Stimulated activated naive CD8-positive, alpha-beta T cell treated with anti-CD3 and anti-CD28 coated beads, Interleukin-15, Interleukin-2, amounts not matched to agents 100 U/mL and 50 U/mL, for 24 hours (primary cell): ENCODE measurements at places on chromosomes 3 and 15.

GRCh38 chr3:159029306-159030026 is 227.6 kb downstream of the MFSD1 start:
- no peak for DNase-seq

DNA sequence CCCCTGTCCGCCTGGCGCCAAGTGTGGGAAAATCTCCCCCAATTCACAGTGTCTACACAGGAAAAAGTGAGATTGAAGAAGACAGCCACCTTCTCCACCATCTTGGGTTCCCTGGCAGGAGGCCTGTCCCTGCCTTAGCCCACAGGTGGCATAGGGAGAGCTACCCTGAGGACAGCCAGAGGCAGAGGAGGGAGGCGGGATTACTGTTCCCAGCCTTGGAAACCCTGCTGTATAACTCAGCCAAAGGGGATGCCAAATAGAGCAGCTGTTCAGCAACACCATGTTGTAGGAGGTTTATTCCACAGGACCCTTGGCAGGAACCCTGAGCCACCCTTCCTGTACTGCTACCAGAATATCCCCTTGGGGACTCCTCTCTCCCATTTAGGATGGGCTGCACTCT is 54.8 kb downstream of the PAK2 start:
- no peak for DNase-seq

DNA sequence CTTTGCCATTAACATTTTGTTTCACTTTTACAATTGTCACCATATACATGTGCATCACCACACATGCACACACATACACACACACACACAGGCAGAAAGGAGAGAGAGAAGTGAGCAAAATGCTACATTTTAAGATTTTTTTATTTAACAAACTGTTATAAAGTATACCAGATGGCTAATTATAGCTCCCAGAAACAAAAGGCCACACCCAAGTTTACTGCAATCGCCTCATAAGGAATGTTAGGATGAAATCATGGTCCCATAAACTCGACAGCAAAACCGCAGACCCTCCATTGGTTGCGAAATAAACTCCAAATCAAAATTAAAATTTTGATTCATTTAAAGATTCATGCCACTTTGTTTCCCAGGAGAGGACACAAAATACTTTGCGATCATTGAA is 16.1 kb upstream of the C15orf61 start:
- DNase-seq: no peak

- no peak for DNase-seq
These were observed 81.7 kb upstream of the PLCL2 start for GRCh38 chr3:16803019-16803418.

DNA sequence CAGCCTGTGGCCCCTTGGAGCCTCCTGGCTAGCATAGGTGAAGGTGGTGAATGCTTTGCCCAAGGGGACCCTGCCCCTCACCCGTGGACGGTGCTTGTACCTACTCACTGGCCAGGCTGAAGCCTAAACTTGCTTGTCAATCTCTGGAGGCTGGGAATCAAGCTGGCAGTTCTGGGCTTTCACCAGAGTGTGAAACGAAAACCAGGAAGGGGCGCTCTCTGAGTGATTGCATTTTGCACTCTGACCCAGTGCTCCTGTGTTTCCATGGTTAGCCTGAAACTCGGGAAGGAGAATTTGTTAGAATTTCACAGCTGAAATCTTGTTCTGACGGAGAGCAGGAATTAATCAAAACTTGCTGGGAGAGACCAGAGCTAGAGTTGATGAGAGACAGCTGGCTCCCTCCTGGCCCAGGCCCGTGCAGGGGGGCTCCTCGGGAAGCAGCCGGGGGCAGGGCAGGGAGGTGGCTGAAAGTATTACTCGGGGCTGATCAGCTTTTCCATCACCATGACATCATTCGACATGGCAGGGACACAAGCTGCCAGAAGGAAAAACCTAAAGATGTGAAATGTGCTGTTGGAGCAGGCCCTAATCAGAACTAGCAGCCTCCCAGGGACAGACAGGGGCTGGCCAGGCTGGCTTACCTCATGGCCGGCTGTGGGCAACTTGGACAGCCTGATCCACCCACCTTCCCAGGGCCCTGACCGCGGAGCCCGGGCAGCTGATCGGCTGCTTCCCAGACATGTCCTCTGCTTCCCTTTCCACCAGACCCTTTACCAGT is 323.6 kb upstream of the CTDSPL start:
- DNase-seq: no peak

GRCh38 chr3:129577925-129578786 is 28.3 kb downstream of the PLXND1 start:
- peak; percentile 27 for DNase-seq

- DNase-seq: peak; percentile 86
These were observed at the start of gene PXK for GRCh38 chr3:58332575-58333188. Gene PXK, plus strand, starts transcription at chr3:58332892. Its CDS starts 97 bp downstream, at chr3:58332989.

- peak; percentile 79 for DNase-seq
These were observed 396 bp downstream of the INO80 start for GRCh38 chr15:41115652-41116115.

- DNase-seq: no peak
These were observed 49.9 kb downstream of the PGPEP1L start for GRCh38 chr15:98957655-98958054.

DNA sequence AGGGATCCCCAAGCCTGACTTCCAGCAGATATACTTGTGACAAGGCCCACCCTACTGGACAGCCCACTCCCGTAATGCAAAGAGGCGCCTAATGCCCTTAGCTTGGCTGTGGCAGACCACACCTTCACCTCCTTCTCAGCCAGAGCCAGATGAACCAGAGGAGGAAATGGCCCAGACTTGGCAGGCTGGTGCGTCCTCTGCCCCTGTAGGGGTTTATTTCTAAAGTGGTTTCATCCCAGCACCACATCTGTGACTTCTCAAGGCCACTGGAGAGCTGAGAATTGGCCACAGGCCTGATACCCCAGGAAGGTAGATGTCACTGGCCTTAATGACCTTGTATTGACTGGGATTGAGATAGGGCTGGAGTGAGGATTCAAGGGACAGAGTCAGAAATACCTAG is 29.5 kb downstream of the BOC start:
- DNase-seq: no peak

GRCh38 chr3:84998545-84998944 is 39.8 kb downstream of the CADM2 start:
- DNase-seq: no peak

- no peak for DNase-seq
These were observed 119.5 kb downstream of the STAG1 start for GRCh38 chr3:136632625-136633081.

GRCh38 chr3:147390589-147391569 is 15.5 kb downstream of the ZIC4 start:
- no peak for DNase-seq

- DNase-seq: no peak
These were observed 134.9 kb downstream of the FEZF2 start for GRCh38 chr3:62238431-62238830.

DNA sequence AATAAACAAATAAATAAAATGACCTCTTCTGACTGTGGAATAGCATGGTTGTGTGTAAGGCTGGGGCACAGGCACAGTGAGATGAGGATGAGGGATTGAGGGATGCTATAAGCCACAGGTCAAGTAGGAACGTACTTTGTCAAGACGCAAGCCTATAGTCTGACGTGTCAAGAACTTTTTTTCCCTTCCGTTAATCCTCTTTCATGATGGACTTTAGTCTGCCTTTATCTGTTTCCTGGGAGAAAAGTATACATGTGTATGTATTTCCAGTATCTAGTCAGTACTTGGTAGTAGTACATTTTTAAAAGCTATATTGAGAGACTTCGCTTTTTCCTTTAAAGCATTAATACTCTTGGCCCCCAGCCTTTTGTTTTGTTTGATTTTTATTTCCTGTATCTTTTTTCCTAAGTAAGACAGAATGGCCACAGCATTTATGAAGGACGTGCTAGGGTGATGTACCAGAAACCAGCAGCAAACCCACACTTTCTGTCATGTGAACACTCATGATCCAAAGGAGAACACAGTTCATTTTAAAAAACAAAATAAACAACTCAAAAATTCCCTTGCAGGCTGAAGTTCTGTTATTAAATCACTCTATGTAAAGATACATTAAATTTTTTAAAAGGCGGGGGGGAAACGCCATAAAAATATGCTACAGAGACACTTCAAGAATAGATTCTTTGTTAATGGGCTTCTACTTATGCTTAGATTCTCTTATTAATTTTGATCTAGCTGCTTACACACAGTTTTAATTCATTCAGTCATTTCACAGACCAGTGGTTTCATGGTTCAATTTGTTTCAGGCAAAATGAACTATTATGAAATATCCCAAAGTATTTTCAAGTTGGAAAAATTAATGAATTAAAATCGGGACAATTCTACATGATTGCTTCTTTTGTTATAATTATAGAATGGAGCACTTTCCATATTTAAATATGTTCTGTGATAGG is 114.7 kb downstream of the SNRK start:
- no peak for DNase-seq

- peak; percentile 48 for DNase-seq
These were observed 131.7 kb downstream of the TNIK start for GRCh38 chr3:171328419-171329082.

DNA sequence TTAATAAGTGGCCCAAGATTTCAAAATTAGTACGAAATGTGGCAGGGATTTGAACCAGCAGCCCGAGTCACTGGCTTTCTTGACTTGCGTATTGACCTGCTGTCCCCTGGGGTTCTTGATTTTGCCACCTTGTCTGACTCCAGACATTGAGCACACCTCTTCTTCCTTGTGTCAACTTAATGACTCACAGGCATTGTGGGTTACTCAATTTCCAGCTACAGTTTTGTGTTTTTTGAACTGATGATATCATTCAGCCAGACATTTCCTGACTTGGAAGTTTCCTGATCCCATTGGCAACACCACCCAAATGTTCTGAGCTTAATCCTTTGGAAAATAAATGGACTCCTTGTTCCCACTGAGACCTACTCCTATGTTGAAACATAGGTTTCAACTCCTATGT is 64.2 kb downstream of the MOBP start:
- DNase-seq: no peak

DNA sequence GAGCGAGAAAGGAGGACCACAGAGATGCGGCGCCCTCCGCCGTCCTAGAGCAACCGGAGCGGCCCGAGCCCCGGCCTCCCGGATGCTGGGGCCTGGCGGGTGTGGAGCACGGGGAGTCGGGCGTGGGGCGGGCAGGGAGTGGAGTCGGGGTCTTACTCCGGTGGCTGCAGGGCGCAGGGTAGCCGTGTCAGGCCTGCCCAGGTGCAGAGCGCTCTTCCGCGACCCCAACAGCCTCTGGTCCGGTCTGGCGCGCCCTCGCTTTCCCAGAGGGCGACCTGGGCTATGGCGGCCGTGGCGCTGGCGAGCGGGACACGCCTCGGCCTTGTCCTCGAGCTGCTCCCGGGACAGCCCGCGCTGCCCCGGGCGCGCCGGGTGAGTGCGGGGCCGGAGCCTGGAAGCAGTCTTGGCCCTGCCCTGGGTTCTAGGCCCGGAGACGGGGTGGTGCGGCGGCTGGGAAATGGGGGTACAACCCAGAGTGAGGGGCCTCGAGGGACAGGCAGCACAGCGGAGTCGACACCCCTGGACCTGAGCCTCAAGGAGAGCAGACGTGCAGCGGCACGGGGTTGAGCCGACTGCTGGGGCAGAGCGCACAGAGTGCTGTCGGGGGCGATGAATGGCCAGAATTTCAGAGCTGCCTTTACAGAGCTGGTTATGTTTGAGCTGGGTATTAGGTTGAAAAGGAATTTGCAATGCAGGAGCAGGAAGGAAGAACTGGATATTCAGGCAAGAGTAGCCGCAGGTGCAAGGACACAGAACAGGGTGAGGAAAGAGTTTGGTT is at the start of gene ZNF662:
TSS of gene ZNF662 (plus strand) at position 73 of the 778 bp plus-strand sequence. CDS start 1,973 bp downstream, outside the sequence.
- DNase-seq: peak; percentile 15

GRCh38 chr15:92247649-92248242 is 145.9 kb upstream of the ST8SIA2 start:
- DNase-seq: no peak

DNA sequence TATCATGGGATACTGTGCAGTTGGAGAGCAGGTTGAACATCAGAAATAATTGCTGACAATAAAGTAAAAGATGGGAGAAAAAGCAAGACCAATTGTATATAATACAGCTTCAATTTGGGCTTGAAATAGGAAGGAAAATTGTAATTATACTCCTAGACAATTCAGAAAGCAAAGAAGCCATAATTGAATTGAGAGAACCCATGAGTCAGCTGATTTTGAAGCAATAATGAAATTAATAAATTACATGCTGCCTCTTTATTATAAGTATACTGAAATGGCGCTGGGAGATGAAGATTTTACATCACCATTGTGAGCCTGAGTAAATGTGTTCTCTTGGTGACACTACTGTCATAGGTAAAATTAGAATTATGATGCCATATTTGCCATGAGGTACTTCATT is 23.2 kb downstream of the CHRNA3 start:
- no peak for DNase-seq

DNA sequence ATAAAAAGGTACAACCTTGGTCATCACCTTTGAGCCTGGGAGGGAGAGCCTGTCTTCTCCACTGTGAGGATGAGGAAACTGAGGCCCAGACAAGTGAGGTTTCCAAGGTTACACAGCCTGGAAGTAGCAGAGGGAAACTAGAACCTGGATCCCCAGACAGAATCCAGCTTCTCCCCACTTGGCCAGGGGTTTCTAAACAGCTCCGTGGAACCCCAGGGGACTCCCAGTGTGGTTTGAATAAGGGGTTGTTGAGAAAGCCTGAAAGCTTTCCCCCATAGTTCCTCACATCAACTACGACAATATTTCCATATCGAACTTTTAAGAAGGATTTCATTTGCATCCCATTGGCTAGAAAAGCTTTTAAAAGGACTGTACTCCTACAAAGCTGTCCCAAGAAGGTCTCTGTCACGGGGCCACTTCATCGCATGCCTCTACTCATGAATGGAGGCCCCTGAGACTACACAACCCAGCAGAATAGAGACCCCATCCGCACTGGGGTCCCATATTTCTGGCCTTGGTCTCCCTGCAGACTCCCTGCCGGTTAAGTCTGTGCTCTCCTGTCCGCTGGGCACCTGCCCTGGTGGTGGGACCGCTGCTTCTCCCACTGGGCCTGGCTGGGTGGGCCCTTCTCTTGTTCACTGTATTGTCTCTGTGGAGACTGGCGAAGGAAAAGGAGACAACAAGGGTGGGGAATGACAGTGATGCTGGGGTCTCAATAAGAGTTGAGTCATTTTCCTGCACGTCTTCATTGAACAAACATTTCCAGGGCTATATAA is 178.5 kb downstream of the SMAD6 start:
- DNase-seq: no peak

GRCh38 chr3:191328383-191328961 is 722 bp upstream of the CCDC50 start:
- no peak for DNase-seq

GRCh38 chr15:100807028-100807427 is 72.6 kb upstream of the ALDH1A3 start:
- DNase-seq: no peak
